ENCODE measurements at places on chromosomes 5 and 9.

GRCh38 chr9:137149363-137149762, 10.4 kb downstream of the GRIN1 start:
- no peak overlapping the region for H3K4me3 ChIP-seq
- no peak overlapping the region for H3K27ac ChIP-seq
- H3K36me3 ChIP-seq = no peaks in the 10 kb centered on the region
- no peaks in the 10 kb centered on the region for H3K4me1 ChIP-seq

DNA sequence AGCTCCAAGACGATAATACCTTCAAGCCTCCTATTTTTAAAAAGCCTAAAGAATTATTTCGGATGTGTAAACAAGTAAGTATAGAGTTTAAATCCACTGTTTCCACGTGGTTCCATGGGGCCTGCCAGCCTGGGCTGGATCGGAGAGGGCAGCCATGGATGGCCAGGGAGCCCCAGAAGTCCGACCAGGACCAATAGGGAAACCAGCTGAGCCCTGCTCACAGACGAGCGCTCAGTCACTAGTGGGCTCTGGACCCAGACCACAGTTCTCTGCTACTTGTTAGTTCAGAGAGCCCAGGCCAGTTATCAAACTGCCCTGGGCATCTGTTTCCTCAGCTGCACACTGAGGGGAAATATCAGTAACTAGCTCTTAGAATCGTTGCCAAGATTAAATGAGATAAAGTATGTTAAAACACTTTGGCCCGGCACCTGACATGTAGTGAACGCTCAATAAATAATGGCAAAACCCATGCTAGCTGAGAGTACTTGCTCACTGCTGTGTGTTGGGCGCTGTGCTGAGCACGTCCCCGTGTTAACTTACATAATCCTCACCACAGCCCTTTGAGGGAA, 124.8 kb downstream of the RGS3 start:
- no peak overlapping the region for H3K27ac ChIP-seq
- no peaks in the 10 kb centered on the region for H3K27me3 ChIP-seq
- H3K4me3 ChIP-seq = no peak overlapping the region
- H3K4me1 ChIP-seq = peaks cover 6% of the 10 kb centered on the region

DNA sequence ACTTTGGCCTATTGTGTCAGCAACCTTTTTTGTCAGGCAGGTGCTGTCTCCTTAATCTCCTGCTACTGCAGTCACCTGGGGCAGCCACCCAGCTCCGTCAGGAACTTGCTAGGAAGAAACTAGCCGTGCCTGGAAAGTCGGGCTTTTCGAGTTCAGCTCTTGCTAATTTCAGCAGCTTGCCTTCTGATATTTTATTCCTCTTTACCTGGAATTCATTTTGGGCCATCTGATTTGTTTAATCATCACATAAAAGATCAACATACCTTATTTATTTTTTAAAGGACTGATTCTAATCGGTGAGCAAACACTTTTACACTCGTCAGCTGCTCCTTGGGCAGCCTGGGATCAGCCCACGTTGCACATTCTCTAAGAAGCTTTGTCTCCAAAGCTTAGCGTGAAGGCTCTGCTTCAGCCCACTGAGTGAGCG, 42.2 kb downstream of the PRLR start:
- DNase-seq = no peak
- H3K4me3 ChIP-seq = no peak overlapping the region
- H3K27me3 ChIP-seq = no peaks in the 10 kb centered on the region
- no peaks in the 10 kb centered on the region for H3K36me3 ChIP-seq
- peaks cover 4% of the 10 kb centered on the region for H3K4me1 ChIP-seq

DNA sequence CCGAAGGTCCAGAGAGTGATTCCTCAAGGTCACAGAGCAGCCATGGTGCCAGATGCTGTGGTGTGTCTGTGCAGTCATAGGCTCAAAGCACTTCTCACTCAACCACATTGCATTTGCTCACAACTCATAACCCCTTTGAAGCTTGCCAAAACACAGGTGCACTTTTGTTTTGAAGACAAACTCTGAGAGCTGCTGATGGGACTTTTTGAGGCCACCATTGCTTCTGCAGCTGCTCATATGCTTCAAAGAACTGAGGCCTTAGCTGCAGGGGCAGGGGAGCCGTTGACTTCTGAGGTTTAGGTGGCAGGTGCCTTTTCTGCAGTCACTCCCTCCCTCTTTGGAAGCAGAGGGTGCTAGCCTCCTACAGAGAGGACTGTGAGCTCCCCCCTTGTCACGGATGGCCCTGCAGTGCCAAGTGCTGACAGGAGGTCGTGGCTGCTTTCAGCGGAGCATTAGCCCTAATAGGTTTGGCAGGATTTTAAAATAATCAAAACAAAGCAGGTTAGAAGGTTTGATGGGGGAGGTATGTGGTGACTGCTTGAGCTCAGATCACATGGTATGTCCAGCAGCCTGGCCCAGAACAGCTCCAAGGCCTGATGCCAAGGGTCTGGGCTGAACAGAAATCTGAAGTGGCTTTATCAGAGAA, 232.1 kb downstream of the MAN2A1 start:
- no peaks in the 10 kb centered on the region for H3K36me3 ChIP-seq
- no peak for DNase-seq
- H3K27me3 ChIP-seq = no peaks in the 10 kb centered on the region
- no peaks in the 10 kb centered on the region for H3K4me1 ChIP-seq
- H3K27ac ChIP-seq = no peak overlapping the region

GRCh38 chr9:76333388-76333787, 60.8 kb downstream of the RFK start:
- H3K4me3 ChIP-seq = no peak overlapping the region
- H3K27me3 ChIP-seq = no peaks in the 10 kb centered on the region
- no peak overlapping the region for H3K27ac ChIP-seq
- no peak for DNase-seq

- H3K36me3 ChIP-seq = peaks cover 50% of the 10 kb centered on the region
- H3K27me3 ChIP-seq = no peaks in the 10 kb centered on the region
- DNase-seq = no peak
- no peak overlapping the region for H3K27ac ChIP-seq
Measured at GRCh38 chr5:139579-140442, 47.8 kb downstream of the PLEKHG4B start.

DNA sequence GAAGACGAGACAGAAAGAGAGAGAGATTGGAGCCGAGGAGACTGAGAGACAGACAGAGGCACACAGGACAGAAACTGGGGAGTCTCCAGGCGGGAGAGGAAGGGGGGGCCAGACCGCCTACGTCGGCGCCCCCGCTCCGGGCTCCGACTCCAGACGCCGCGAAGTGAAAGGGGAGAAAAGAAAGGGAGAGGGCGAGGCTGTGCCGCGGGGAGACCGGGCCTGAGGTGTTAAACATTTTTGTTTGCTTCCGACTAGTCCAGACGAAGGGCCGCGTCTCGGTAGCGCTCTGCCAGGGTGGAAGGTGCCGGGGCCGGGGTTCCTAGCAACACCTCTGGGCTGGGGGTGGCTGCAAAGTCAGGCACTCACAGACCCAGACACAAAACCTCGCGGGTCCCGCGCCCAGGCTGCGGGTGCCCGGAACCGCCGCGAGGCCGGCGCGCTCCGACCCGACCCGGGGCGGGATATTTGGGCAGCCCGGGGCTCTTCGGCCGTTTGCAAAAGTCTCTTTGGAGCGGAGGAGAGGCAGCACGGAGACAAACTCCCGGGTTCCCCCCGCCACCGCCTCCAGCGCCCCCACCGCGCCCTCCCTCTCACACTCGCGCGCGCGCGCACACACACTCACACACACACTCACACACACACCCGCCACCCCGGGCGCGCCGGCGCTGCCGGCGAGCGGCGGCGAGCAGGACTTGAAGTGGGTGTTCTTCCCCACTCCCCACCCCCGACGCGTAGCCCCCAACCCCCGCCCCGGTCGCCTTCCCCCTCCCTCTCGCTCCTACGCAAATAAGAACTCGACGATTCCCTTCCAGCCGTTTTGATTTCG, 626 bp upstream of the FST start:
- no peaks in the 10 kb centered on the region for H3K27me3 ChIP-seq
- peaks cover 8% of the 10 kb centered on the region for H3K36me3 ChIP-seq
- peak overlapping the region; percentile 95 for H3K4me3 ChIP-seq
- peak overlapping the region; percentile 95 for H3K27ac ChIP-seq

DNA sequence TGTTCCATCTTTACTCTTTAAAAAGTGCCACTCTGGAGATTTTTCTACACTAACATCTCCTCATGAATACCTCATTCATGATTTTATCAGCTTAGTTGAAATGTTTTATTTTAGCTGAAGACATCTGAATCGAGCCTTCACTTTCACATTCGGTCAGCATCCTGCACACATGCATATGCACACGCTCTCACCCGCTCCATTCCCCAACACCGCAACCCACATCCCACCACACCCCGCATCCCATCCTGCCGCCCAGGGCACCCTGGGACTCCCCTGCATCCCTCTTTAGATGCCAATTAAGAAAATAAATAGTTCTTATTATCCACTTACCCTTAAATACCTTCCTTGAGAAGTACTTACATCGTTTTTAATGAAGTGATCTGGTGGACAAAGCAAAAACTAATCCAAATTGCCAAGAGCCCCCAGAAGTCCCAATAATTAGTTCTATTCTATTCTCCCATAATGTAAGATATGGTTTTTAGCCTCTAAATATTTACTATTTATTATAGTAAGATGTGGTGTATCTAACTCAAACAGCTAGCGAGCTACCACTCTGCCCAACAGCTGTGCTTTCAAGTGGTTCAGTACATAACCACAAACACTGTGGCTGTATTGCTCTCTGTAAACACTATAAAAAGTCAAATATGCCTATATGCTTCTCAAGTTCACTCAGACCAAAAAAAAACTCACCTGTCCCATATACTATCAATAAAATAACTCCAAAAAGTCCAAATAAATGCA, 38.2 kb downstream of the GZMK start:
- H3K4me1 ChIP-seq = no peaks in the 10 kb centered on the region
- no peak for DNase-seq

DNA sequence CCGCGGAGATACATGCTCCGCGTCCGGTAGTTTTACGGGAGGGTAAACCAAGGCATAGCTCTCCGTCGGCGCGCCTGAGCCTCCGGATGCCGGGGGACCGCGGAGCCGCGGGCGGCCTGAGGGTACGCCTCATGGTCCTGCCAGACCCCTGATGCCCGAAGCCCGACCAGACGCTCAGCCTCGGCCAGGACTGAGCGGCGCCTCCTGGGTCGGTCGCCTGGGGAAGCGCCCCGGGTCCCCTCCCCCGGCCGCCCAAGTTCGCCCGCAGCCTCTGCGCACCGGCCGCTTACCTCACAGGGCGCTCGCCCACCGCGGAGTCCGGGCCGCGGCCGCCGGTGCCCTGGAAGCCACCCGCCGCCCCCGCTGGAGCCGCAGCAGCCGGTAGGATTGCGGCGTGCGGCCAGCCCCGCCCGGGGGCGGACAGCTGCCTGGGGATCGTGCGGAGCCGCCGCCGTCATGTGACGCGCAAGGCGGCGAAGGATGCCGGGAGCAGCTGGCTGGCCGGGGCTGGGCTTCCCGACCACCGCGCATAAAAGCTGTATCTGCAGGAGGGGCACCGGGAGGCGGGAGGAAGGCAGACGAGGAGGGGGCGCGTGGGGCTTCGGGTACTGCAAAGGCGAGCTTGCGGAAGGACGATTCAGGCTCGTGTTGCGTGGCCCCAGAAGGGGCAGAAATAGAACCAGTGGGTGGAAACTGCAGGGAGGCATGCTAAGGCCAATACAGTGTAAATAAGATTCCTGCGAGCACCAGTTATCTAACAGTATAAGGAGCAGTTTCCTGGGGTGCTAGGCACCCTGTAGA, at the start of gene FBXO10:
FBXO10 (minus strand) TSS at position 460 of the 801 bp plus-strand sequence. CDS start 34,612 bp downstream, outside the sequence.
- H3K36me3 ChIP-seq = peaks cover 3% of the 10 kb centered on the region
- no peaks in the 10 kb centered on the region for H3K27me3 ChIP-seq
- peak; percentile 59 for DNase-seq
- peak within 1 kb of the TSS; percentile 50 for H3K27ac ChIP-seq

- H3K36me3 ChIP-seq = no peaks in the 10 kb centered on the region
- DNase-seq = no peak
- H3K4me3 ChIP-seq = no peak overlapping the region
- H3K27me3 ChIP-seq = no peaks in the 10 kb centered on the region
- H3K4me1 ChIP-seq = no peaks in the 10 kb centered on the region
Measured at GRCh38 chr9:74066605-74067004, 430.5 kb upstream of the RORB start.
